ENCODE measurements at places on chromosomes 12 and 14.

GRCh38 chr12:108683906-108684556 is 47.3 kb downstream of the CORO1C start:
- no peak for DNase-seq

DNA sequence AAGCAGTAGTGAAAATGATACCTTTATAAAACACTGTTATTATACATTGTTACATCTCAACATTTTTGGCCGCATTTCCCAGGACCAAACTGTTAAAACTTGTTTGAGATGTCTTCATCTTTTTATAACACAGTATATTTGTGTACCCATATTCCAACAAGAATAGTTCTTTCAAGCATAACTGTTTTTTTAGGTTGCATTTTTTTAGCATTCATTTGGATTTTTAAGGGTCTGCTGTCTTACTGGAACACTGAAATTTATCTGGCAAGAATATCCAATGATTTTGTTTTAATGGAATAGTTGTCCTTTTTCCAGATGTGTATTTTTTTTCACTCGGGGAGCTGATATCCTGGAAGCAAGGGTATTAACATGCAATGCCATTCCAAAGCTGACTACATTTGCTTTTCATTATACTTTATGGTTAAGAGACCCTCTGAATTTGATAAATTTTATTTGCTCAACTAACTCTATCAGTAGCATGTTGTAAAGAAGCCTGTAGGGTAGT is 8.9 kb upstream of the NAV3 start:
- no peak for DNase-seq

DNA sequence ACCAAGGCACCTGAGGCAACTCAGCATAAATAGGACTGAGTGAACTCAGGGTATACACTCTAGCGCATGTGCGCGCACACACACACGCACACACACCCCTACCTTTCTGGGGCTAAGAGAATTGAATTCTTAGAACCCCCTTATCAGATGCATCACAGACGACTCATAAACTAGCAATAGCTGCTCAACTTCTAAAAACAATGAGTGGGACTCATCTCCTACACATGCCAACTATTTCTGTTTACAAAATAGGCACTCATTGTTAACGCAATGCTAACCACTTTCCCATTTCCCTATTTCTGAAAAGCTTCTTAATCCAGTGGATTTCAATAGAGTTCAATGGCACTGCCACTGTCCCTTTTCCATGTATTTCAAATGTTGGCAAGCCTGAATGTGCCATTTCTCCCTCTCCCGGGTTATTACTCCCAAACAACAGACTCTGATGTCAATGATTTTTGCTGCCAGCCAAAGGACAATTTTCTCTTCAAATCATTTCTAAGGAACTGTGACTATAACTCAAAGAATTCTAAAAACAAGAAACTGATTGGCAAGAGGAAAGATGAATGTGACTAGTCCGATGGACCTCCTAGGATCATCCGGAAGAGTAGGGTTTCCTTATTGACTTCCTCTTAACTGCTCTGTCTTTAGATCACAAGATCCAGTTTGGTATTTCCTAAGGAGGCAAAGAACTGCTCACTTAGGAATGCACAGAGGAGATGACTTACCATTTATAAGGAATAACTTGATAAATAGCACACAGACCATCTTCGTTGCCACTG is 48.8 kb downstream of the SLC38A1 start:
- DNase-seq = no peak

DNA sequence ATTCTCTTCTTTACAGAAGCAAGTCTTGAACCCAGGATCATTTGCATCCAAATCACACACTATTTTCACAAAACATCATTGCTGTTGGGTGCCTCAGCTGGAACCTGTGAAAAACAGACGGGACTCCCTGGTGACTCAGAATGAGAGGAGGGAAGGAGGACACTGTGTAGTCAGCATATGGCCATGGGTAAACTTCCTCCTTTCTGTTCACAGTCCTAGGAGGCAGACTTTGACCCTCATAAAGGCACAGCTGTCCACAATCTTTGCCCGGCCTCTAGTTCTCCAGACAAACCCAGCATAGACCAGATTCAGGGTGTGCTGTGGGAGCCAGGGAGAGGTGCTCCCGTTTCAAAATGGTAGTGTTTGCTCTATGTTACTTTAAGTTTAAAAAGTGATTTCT is 62.0 kb downstream of the DYRK2 start:
- DNase-seq = no peak

DNA sequence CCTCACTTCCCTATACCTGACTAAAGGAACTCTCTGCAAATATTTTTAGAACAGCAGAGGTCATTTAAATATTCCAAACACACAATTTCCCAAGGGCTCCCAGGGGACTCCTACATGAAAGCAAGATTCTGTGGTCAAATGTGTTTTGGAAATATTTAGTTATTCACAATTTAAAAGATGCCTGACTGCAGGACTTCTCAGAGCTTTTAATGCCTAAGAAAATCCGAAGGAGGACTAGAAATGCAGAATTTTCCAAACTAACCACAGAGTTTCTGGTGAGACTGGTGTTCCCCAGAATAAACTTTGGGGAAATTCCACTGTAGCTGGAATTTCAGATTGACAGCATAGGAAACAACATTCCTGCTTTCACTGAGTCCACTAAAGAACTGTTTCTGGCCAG is 84.8 kb upstream of the MAP1LC3B2 start:
- DNase-seq = no peak

- DNase-seq = no peak
Observed at GRCh38 chr12:121222847-121223246, 12.9 kb downstream of the P2RX4 start.

- no peak for DNase-seq
Observed at GRCh38 chr12:115209230-115209629, 525.3 kb upstream of the TBX3 start.

GRCh38 chr14:83744891-83745290 is 1785.1 kb upstream of the FLRT2 start:
- no peak for DNase-seq

- DNase-seq = no peak
Observed at GRCh38 chr14:60965402-60965801, 15.5 kb downstream of the TRMT5 start.

GRCh38 chr12:34347367-34347766 is 325.1 kb downstream of the ALG10 start:
- no peak for DNase-seq

DNA sequence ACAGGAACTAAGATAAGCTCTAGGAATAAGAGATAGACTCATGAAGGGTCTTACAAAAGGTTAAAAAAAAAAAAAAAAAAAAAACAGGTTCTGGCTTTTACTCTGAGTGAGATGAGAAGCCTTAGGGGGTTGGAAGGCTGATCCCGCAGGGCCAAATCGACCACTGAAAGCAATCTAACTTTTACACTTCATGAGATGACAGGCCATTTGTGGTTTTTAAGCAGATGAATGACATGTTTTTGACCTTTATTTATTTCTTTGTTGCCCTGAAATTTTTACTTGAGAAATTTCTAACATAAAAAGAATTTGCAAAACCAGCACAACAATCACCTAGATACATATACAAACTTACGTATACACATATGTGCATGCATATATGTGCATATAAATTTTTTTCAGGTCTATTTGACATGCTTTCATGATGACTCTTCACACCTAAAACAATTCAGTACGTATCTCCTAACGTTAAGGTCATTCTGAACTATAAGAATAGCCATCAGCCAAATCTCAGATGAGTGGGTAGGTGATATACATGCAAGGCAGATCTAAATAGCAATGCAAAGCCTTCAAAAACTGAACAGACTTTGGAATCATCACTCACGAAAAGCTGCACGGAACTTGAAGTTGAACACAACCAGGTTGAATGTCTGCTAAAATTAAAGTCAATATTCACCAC is 87.0 kb downstream of the R3HDM2 start:
- no peak for DNase-seq

DNA sequence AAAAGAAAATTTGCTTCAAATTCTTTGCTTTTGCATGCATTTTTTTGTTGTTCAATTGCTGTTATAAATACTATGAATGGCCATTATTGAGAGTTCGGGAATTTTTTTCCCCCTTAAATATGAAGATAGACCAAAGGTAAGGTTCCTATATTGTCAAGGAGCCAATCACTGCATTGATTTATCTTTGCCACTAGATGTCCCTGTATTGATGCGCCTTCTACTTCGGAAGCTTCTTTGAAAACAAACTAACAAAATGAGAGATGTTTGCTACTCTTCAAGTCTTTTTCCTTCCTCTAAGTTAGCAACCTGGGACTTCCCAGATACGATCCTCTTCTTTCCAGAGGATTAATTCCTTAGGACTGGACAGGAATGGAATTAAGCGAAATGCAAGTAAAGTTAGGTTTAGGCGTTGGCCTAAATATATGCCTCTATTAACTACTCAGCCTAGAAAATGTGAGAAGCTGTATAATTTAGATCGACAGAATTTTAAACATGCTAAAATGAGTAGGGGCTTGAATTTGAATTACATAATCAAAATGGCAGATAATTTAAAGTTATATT is 318.1 kb downstream of the AEBP2 start:
- DNase-seq = no peak

DNA sequence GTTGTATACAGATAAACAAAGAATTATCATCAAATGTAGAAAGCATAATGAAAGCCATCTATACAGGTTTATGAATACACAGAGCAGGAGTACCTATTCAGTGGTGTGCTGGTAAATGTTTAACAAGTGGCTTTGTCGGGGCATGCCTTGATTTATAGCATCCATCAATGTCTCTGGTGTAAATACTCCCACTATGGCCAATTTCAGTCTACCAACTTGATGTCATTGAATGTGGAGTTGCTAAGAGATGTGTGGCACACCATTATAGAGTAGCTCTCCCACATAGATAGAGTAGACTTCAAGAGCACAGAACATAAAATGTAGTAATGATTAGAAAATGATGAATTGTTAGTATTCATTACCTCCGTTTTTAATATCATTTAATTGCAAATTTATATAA is 9.3 kb downstream of the GRIP1 start:
- peak; percentile 86 for DNase-seq

Data from NCI-H1436 treated with DMSO at 0.1 percent for 48 hours (cell line).